ENCODE measurements at places on chromosomes 3 and 15.

- no peak for DNase-seq
These were observed 49.4 kb downstream of the GTF2E1 start for GRCh38 chr3:120791913-120792312.

DNA sequence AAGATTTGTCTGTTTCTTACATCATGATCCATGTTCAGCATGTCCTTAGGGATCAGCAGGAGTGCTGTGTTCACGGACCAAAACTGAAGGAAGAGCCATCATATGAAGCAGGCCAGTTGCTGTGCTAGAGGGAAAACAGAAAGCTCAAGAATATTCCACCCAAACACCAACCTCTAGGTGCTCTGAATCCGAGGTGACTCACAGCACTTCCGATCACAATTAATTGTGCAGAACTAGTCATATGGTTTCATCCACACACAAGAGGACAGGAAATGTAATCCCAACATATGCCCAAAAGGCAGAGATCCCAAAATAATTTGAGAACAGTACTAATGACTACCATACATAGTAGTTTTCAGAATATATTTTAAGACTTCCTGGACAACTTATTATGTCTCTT lies 257.9 kb upstream of the KCNH8 start:
- DNase-seq = no peak

DNA sequence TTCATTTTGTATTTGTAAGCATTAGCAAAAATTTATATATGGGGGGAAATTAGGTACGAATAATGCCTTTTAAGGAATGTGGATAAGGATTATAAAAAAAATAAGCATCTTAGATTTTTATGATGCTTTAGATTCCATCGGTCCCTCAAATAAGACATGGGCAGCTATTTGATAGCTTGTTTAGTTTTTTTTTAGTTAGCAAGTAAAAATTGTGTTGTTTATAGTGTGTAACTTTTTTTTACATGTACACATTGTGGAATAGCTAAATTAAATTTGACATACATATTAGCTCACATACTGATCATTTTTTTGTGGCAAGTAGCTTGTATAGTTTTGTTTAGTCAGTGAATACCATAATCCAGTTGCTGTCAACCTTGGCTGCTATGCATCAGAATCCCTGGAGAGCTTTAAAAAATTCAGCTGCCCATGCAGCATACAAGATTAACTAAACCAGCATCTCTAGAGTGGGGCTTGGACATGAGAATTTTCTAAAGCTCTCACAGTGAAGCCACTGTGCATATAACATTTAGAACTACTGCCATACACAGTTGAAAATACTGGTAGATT lies 53.9 kb downstream of the TMOD3 start:
- DNase-seq = no peak

DNA sequence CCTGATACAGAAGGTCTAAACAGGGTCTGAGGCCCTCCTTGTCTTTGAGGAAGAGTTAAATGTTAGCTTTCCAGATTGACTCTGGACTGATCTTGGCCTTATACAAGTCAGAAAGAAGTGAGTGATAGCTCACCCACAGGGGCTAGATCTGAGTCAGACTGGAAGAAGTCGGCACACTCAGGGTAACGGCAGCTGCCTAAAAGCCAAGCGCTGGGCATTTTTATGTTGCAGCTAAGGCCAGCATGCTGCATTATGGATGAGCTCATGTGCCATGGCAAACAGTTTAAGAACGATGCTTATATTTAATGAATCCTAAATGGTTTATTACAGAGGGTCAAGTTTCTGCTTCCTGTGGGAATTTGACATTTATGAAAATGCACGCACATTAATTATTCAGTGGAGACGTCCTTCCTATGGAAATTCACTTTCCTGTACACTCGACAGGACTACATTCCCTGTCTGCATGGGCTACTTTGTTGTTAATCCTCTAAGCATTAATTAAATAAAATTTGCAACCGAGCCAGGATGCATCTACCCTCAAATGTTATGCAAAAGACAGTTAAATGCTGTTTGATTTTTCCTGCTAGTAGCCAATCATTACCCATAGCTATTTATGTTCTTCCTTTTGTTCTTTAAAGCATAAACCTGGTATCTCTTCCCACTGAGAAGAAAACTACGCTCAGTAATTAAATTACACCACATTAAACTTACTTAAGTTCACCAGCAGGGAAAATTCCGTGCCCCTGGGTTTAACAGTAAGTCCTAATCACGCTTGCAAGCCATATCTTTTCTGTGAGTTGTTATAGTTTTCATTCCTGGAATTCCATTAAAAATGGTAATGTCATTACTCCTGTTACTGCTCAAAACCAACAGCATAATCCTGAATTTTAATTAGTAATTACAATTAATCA lies 762.7 kb upstream of the CFAP20DC start:
- DNase-seq = no peak

DNA sequence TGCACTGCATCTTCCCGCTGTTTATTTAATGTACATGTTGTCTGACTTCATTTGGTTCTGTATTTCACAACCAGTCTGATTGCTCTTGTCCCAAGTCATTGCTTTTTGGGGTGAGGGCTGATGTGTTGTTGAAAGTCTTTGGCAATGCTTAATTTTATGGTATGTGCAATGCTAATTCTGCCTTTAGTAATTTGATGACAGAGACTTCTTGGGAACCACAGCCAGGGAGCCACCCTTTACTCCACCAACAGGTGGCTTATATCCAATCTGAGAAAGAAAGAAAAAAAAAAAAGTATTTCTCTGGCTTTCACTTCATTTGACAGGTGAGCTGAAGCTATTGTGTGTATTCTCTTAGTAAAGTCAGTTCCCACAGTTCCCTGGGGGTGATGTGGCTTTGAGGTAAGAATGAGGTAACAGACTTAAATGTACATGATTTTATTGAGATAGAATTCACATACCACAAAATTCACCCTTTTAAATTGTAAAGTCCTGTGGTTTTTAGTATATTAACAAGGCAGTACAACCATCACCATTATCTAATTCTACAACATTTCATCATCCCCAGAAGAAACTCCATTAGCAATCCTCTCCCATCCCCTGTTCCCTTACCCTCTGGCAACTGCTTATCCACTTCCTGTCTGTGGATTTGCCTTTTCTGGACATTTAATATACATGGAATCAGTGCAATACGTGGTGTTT lies 97.3 kb downstream of the SLCO3A1 start:
- no peak for DNase-seq

Data from naive B cell (primary cell).